ENCODE measurements at places on chromosomes 7 and 10.

DNA sequence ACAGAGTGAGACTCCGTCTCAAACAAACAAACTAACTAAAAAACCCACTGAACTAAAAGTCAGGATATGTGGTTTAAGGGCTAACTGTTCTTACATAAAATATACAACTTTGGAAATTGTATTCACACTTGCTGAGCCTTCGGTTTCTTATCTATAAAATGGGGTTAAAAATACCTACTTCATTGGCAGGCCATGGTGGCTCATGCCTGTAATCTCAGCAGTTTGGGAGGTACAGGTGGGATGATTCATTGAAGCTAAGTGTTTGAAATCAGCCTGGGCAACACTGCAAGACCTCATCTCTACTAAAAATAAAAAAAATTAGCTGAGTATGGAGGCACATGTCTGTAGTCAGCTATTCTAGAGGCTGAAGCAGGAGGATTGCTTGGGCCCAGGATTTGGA is 115.4 kb upstream of the KLF6 start:
- no peak for DNase-seq

DNA sequence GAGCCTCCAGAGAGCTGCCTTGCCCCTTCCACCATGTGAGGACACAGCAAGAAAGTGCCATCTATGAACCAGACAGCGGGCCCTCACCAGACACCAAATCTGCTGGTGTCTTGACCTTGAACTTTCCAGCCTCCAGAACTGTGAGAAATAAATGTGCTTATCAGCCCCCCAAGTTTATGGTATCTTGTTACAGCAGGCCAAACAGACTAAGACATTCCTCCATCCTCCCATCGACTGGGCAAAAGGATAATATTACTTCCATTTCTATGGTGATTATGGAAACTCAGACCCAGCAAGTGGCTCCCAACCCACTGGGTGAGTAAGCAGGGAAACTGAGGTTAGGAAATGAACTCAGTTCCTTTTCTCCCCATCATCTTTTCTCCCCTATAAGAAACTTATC is 288.4 kb downstream of the KCNMA1 start:
- no peak for DNase-seq

DNA sequence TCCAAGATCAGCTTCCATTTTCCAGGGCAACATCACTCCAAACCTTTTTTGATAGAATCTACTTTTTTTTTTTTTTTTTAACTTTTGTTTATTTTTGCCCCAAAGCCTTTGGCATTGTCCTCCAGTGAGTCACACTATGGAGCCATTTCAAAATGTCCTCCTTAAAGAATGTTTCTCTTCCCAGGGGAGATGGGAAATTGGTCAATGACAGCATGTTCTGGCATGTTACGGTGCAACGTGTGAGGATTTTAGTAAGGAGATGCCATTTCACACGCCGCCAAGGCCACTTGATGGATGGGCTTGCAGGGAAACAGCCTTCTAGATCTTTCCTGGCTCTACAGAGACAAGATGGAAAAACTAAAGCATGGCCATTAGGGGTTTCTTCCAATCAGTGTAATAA is 30.7 kb upstream of the TRIL start:
- DNase-seq = peak; percentile 90

DNA sequence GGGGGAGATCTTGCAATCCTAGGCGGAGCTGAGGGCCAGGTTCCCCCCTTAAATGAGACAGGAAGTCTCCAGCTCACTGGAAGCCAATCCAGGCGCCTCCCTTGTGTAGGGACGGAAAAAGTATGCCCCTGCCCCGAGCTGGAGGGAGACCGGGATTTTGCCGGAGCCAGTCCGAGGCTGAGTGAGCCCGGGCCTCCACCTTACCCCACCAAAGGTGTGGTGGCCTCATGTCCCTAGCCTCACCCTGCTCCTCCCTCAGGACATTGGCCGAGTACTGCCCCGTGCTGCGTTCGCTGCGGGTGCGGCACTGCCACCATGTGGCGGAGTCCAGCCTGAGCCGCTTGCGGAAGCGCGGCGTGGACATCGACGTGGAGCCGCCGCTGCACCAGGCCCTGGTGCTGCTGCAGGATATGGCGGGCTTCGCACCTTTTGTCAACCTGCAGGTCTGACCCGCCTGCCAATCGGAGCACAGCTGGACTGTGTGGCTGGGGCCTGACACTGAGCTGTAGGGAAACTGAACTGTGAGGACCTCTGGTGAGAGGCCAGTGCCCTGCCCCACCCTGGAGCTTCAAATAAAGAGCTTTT is 2.0 kb downstream of the FBXL15 start:
- DNase-seq = peak; percentile 62

Measured in HFFc6 (cell line).